NCI-H2107 (cell line): ENCODE measurements at places on chromosomes 2 and 18.
A peak's percentile ranks its signal among the peaks of the same experiment; 100 is the strongest.

- DNase-seq = no peak
These were observed 245.0 kb upstream of the MGAT5 start for GRCh38 chr2:134008837-134009236.

- DNase-seq = no peak
These were observed 77.3 kb upstream of the ATG16L1 start for GRCh38 chr2:233174137-233174536.

DNA sequence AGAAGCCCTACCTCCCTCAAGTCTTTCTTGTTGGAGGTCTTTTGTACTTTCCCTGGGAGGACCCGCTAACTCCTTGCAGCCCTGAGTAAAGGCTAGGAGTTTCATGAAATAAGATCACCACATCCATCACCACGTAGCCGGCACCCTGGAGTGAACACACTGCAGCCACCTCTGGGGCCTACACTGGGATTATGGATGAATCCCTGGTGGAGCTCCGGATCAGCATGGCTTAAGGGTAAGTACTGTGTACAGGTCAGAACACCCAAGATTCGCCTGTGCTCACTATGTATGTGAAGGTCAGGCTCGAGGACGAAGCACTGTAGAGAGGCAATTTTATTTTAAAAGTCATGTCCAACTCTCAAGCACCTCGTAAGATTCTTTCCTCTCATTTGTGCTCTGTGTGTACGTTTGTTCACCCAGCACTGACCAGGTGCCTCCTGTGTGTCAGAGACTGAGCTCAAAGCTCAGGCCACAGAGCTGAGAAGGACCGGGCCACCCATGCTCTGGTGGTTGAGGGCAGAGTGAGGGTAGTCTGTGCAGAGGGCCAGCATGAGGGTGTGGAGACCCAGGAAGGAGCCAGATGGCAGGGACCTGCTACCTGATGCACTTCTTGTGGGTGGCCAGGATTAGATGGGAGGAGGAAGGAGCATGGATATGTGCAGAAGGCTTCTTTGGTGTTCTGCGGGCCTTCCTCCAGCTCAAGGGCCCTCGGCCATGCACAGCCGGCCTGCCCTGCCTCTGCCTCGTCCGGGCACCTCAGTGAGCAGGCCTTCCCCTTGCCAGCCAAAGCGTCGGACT, 66.7 kb upstream of the TFCP2L1 start:
- no peak for DNase-seq

- no peak for DNase-seq
These were observed 1159.6 kb downstream of the RPIA start for GRCh38 chr2:89850881-89851582.

GRCh38 chr2:27990030-27990590, 99.6 kb downstream of the BABAM2 start:
- DNase-seq = no peak

DNA sequence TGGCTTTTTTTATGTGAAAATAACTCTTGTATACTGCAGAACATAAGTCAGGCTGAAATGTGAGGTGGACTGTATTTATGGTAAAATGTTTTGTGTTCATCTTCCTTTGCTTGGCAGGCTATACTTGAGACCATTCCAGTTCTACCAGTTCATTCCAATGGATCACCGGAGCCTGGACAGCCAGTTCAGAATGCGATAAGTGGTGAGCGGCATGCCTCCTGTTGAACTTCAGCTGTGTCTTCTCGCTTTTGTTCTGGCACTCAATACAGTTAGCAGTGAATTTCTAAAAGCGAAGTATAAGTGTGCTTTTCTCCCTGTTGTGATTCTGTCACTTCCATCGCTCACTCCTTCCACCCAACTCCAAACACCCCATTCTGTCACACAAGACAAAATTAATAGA, 138.5 kb downstream of the ARHGAP28 start:
- no peak for DNase-seq

- peak; percentile 21 for DNase-seq
These were observed 219.0 kb downstream of the SH3BP4 start for GRCh38 chr2:235170536-235171521.
